ENCODE measurements at places on chromosomes 13 and 19. TPM values are rescaled to one million over a fixed set of nuclear protein-coding genes. Genes with fewer than 3 reads are reported as not detected.

Gene CKM
- 3,046 TPM for total RNA-seq

Gene KLC3
- not detected for total RNA-seq

Gene MIDN
- total RNA-seq: 64.7 TPM

Gene TSSK6
- total RNA-seq: 0.91 TPM

Gene NR2F6
- 45.1 TPM for total RNA-seq

Gene LGALS4
- total RNA-seq: 1.1 TPM

Gene CD33
- total RNA-seq: 2.3 TPM

Gene CEACAM3
- total RNA-seq: 0.29 TPM

Gene RFPL4A
- total RNA-seq: not detected

Gene LINGO3
- not detected for total RNA-seq

Gene GARIN5A
- total RNA-seq: 1.9 TPM

Gene LILRA2
- total RNA-seq: 1.6 TPM

Gene SIGLEC10
- 6.5 TPM for total RNA-seq

Gene PABPC3
- 0.14 TPM for total RNA-seq

Gene C5AR2
- 1.3 TPM for total RNA-seq

Gene USP12
- 17.8 TPM for total RNA-seq

Gene FGF22
- 0.34 TPM for total RNA-seq

Gene HS6ST3
- total RNA-seq: 1.3 TPM

Gene EFNA2
- total RNA-seq: not detected

Gene SERPINE3
- total RNA-seq: not detected

Gene ZNF738
- 2.3 TPM for total RNA-seq

Gene C19orf73
- total RNA-seq: 2.1 TPM

All from right cardiac atrium (tissue), 5 donors.